MG63 (cell line): ENCODE measurements at places on chromosomes 16 and 17. TPM values are rescaled to one million over a fixed set of nuclear protein-coding genes. Genes with fewer than 3 reads are reported as not detected.
A peak's percentile ranks its signal among the peaks of the same experiment; 100 is the strongest.

The KRTAP4-2 gene
- not detected in 2 replicates for total RNA-seq

DNA sequence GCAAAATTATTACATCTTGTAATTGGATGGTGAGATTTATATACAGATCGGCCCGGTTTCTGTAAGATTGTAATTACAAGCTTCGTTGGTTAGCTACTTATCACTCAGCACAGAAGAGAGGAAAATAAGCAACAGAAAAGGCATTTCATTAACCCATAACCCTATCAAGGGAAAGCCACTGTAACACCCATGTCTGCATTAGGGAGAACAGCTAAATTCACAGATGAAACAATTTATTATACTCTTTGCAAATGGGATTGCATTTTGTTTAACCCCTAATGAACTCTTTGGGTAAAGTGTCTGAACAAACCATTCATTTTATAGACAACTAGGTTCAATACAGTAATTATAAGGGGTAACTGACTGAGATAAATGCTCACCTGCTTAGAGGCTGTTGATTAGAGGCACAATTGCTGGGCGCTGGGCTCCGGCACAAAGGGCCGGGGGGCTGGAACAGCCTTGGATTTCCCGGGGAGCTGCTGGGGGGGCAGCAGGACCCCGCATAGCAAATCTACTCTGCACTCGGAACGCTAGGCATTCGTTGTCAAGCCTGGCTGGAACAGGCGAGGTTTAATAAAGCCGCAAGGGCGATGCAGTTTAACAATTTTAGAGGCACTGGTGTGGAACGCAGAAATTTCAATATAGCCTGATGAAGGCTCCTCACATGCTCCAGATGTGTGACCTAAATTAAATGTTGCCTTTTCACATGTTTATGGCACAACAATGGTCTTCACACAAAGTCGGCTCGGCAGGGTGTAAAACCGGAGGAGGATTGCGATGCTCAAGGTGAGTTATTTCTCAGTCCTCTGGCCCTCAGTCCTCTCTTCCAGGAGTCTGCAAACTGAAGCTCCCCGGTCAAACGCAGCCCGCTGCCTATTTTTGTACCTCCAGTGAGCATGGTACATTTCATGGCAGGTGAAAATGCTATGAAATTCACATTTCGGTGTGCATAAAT, 134.0 kb upstream of the IRX6 start:
- no peak for DNase-seq

- no peak for DNase-seq
Observed at GRCh38 chr16:31710134-31710533, 163.5 kb upstream of the ZNF267 start.

- DNase-seq, result no peak
Observed at GRCh38 chr17:65774787-65775186, 213.3 kb upstream of the AXIN2 start.

DNA sequence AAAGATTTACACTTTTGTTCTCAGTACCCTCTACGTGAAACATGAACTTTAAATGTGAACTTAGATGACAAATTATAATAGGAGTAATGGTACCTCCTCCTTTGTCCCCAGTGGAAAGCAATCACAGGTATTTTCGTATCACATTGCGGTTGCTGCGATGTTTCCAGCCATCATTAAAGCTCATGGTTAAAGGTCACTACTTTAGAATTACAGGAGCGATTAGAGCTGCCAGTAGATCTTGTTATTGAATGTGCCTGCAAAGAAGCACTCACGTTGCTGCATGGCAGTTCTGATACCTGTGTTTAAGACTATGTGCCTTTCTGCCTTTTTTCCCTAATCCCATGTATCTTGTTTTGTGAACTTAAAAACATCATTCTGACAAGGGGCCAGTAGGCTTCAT, 301.0 kb downstream of the CPPED1 start:
- DNase-seq, result no peak

DNA sequence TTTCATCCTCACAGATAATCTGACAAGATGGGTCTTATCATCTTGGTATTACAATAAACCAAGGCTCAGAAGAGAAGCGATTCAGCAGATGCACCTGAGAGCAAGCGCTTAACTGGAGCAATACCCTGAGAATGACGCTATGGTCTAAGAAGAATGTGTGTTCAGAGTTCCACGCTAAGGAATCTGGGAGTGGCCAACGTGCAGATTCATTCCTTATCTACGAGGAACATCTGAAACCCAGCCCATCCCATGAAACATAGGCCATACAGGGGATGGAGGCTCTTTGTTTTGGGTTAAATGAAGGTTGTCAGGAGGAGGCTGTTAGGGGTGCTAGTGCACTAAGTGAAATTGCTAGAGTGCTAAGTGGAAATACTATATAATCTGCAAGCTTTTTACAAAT, 28.5 kb upstream of the KDM8 start:
- no peak for DNase-seq

The CENPN gene
- 68.7 and 88.9 TPM in 2 replicates for total RNA-seq

DNA sequence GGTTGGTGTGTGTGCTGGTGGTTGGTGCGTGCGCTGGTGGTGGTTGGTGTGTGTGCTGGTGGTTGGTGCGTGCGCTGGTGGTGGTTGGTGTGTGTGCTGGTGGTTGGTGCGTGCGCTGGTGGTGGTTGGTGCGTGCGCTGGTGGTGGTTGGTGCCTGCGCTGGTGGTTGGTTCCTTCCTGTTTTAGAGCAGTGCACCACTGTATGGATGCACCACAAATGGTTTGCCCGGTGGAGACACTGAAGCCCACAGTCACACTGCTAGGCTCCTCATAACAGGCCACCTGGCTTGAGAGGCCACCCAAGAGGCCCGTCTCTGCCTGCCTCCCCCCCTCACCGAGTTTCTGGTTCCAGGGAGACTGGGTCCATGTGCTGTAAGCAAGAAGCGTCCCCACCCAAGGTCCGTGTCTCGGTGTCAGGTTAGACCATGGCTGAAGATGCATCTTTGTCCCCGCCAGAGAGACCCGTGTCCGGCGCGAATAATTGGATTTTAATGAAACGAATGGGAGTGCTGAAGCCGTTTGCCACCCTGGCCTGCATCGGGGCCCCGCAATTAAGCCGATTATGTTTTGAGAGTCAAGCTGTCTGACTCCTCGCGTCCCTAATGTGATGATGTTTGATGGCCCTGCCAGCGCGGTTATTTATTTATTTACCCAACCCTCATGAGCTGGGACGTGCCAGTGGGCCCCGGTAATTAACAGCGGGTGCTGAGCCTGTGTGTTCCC, 161.3 kb upstream of the GSE1 start:
- DNase-seq, result no peak

DNA sequence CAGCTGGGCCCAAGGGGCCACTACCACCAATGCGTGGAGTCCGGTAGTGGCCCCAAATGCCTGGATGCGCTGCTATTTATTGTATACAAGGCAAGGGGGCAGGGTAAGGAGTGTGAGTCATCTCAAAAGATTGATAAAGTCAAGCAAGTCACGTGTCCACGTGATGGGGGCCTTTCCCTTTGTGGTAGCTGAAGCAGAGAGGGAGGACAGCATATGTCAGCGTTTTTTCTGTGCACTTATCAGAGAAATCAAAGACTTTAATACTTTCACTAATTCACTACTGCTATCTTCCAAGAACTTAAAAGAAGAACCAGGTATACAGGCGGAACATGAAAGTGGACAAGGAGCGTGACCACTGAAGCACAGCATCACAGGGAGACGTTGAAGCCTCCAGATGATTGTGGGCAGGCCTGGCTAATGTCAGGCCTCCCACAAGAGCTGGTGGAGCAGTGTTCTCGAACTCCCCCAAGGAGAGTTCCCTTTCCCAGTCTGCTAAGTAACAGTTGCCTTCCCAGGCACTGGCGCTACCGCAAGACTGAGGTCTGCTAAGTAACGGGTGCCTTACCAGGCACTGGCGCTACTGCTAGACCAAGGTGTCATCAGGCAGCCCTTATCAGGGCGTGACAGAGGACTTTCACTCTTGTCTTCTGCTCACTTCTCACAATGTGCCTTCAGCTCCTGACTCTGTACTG, 10.8 kb upstream of the ASB16 start:
- DNase-seq, result no peak

DNA sequence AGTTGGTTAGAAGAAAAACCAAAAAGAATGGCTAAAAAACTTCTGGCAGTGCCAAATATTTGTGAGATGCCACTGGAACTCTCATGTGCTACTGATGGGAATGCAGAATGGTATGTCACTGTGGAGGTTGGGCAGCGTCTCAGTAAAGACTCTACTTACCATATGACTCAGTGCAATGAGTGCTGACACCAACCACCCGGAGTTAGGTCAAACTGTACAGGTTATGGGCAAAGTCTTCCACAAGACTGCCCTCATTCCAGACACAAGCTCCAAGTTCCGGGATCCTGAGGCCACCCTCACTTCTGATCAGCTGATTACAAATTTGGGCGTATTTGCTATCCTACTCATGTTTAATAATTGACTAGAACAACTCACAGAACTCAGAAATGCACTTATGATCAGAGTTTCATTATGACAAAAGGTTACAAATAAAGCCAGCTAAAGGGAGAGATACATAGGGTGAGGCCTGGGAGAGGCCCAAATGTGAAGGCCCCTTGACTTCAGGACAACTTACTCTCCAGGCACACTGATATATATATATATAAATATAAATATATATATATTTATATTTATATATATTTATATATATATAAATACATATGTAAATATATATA, 114.9 kb downstream of the TRIM37 start:
- DNase-seq, result no peak

DNA sequence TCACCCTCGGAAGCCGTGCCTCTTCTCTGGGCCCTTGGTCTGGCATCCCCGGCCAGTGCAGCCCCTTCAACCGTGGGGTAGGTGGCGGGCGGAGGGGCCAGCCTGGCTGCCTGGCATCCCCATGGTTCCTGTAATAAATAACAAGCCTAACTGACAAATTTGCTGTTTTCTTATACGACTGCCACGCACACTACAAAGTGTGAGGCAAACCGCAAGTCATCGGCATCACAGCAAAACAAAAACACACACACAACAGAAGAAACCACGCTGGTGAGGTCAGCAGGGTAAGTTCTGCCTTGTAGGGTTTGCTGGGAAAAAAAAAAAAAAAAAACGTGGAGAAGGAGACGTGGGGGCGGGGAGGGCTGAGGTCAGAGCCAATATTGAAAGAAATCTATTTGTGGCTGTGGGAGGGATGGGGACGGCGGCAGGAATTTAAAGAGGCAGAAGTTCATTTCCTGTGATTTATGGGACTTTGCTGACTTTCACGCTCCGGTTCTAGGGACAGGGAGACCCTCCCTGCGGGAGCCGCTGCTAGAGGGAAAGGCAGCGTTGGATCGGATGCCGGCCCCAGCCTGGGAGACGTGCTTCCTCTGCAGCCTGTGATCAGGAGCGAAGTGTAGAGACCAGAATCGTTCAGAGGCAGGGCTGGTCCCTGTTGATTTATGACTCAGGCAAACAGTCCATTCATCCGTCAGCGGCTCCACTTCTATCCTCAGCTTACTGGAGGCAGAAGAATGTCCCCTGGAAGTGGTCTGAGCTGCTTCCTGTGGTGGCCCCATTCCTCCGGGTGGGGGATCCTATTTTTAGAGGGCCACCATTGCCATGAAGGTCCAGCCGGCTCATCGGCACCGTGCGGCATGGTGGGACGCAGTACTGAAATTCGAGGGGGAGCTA, 162.8 kb downstream of the FOXL1 start:
- peak; percentile 82 for DNase-seq

- DNase-seq, result no peak
Observed at GRCh38 chr17:56031636-56032035, 121.6 kb upstream of the ANKFN1 start.

DNA sequence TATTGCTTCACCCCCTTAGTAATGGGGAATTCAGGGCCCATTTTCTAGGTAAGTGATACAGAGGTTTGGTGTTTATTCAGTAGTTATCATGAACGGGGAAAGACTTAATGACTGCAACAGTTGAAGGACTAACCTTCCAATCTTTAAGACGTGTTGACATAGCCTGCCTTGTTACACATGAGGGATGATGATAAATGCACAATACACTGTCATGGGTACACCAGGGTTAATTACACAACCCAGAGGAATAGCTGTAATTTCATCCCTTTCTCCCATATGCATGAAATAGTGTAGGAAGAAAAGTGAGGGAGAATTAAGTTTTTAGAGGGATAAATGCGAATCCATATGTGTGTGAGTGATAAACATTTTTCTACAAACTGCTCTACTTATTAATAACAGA, 10.7 kb downstream of the MYH4 start:
- no peak for DNase-seq

- DNase-seq, result peak; percentile 11
Observed at GRCh38 chr16:51374346-51374745, 223.3 kb upstream of the SALL1 start.

The NAGS gene
- 1.4 TPM in 1 of 2 replicates, not detected in the other for total RNA-seq

DNA sequence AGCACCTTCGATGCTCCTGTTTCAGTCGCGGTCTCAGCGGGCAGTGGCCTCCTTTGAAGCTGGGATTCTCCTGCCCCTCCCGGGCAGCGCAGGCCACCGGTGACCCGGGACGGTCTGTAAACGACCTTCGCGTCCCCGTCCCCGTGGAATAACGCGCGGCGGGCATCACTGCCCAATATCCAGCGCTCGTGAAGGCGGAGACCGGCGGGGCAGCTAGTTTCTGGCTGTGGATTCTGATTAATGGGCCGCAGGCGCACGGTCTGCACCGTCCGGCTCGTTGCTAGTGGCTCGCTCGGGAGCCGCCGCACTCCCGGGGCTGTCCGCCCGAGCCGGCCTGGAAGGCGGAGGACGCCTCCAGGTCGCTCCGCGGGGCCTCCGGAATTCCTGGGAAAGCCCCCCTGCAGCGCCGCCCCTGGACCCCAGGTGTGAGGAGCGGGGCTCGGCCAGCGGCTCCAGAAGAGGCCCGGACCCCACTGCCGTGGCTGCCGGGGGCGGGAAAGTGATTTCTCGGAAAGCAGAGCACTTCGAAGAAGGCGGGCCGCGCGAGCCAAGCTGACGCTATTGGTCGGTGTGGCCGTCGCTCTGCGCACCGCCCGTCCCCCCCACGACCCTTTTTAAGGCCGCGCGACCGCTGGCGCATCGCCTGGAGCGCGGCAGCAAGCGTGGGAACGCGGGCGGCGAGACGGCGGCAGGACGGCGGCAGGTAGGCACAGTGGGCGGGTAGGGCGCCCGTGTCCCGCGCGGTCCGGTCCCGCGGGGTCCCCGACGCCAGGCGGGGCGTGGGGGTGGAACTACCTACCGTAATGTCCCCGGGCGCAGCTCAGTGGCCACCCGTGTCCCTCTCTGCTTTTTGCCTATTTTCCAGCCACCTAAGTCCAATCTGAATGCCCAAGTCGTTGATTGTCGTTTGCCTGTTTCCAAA, at the start of gene IRF8:
Gene IRF8 (plus strand): TSS at position 642 of the 922 bp plus-strand sequence. CDS start 3,854 bp downstream, outside the sequence.
- no peak for DNase-seq

GRCh38 chr17:68445671-68446070, 11.6 kb downstream of the WIPI1 start:
- no peak for DNase-seq
